Spleen (tissue), 13 donors: ENCODE measurements at places on chromosomes 2 and 18. TPM values are rescaled to one million over a fixed set of nuclear protein-coding genes. Genes with fewer than 3 reads are reported as not detected.

- DNase-seq = no peak
- H3K4me3 ChIP-seq = no peak overlapping the region
- H3K4me1 ChIP-seq = no peaks in the 10 kb centered on the region
- no peaks in the 10 kb centered on the region for H3K27me3 ChIP-seq
- H3K36me3 ChIP-seq = no peaks in the 10 kb centered on the region
- H3K27ac ChIP-seq = peak overlapping the region; percentile 83
These were observed 17.6 kb downstream of the PMAIP1 start for GRCh38 chr18:59917422-59917821.

The ABCB11 gene
- 0.10 TPM for total RNA-seq

The IRS1 gene
- total RNA-seq = 9.2 TPM

DNA sequence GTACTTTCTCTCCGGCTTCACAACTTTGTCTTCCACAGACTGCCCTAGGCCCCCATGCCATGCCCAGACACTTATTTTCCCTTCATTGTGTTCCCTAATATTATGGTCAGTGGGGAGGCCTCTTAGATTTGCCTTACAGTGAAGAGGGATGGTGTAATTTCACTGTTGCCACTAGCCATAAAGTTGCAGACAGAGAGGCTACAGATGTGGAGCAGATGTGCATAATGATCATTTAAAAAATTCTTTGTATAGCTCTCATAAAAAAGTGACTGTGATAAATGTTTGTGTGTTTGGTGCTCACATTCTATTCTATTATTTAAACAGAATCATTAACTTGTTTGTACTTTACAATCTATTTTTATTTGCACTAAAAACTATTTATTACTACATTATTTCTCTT lies 67.5 kb upstream of the FN1 start:
- no peak for DNase-seq
- no peaks in the 10 kb centered on the region for H3K36me3 ChIP-seq
- no peaks in the 10 kb centered on the region for H3K4me1 ChIP-seq
- H3K27ac ChIP-seq = no peak overlapping the region

DNA sequence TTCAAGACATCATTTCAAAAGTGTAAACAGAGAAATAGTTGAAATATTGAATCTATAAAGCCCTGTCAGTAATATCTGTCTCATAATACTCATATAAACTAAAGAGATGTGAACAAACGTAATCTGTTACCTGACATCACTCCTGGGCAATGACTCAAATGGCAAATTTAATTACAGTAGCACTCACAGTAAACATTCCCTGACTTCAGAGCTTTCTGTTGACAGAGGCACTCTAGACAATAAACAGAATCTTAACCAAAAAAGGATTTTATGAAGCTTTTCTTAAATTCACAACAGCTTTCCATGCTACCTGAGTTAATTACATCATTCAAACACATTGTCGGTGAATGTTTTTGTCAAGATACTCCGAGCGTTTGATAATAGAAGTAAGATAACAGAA lies 128.1 kb upstream of the PDE1A start:
- H3K4me1 ChIP-seq = no peaks in the 10 kb centered on the region
- no peaks in the 10 kb centered on the region for H3K36me3 ChIP-seq
- H3K27me3 ChIP-seq = no peaks in the 10 kb centered on the region
- H3K4me3 ChIP-seq = no peak overlapping the region

GRCh38 chr2:130873700-130874346 lies 37.1 kb downstream of the ARHGEF4 start:
- H3K4me3 ChIP-seq = no peak overlapping the region
- no peaks in the 10 kb centered on the region for H3K27me3 ChIP-seq
- DNase-seq = peak; percentile 75
